ENCODE measurements at places on chromosomes 12 and 14.
A peak's percentile ranks its signal among the peaks of the same experiment; 100 is the strongest.

DNA sequence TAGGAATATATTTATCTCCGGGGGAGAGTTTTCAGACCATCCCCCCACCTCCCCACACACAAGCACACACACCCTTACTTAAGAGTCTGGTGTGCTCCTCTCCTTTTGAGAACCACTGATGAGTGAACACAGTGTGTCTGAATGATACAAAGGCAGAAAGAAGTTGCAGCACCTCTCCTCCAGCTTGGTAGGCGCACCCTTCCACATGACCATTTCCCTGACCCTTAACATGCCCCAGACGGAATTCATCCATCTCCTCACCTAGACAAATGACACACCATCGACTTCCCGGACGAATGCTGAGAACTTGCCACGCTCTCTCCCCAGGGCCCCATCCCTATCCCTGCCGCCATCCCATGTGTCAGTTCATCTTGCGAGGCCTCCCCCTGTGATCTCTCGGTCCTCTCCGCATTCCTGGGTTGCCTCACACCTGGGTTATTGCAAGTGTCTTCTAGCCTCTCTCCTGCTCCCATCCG is 3.9 kb downstream of the TNFRSF1A start:
- no peak for DNase-seq

- no peak for DNase-seq
Measured at GRCh38 chr12:124774054-124774461, 89.6 kb downstream of the SCARB1 start.

DNA sequence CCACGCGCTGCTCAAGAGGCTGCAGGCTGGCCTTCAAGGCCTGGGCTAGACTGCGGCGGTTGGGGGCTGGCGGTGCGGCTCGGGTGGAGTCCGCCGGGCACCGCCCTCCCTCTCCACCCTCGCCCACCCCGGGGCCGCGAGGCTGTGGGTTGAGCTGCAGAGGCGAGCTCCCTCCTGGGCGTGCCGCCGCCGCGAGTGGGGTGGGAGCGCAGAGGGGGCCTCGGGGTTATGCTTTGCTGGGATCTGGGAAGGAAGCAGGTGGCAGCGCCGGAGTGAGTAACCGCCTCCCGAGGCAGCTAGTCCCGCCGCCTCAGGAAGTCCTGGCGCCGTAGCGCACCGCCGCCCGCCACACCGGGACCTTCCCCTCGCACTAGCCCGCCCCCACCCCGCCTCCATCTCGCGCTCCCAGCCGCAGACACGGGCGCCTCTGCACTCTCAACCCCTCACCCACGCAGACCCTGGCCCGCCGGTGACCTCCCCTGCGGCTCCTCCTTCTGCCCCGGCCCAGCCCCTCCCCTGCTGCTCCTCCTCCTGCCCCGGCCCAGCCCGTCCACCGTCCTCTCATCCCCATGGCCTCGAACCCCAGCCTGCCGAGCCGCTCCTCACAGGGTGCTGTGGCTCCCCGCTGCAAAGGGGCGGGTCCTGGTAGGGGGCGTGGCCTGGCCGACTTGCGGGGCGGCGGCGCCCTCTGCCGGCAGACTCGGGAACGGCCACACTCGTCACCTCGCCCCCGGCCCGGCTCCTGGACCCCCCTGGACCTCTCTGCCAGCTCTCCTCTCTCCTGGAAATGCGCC is 16.6 kb downstream of the TAMALIN start:
- peak; percentile 60 for DNase-seq

DNA sequence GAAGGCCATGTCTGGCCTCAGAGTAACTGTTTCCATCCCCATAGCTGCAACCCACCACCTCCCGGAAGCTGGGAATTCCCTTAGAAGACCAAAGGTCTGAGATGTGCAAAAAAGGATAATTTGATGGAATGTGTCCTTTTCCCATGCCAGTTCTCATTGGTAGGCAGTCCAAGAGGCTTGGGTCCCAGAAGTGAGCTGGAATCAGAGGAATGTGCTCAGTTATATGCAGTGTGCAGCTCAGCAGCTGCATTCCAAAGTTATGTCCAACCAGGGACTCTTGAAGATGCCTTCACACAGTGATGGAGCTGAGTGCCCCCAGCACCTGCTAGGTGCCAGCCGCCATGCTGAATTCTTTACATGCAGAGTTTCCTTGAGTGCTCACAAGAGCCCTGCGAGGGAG is 583.9 kb upstream of the TBX3 start:
- no peak for DNase-seq

DNA sequence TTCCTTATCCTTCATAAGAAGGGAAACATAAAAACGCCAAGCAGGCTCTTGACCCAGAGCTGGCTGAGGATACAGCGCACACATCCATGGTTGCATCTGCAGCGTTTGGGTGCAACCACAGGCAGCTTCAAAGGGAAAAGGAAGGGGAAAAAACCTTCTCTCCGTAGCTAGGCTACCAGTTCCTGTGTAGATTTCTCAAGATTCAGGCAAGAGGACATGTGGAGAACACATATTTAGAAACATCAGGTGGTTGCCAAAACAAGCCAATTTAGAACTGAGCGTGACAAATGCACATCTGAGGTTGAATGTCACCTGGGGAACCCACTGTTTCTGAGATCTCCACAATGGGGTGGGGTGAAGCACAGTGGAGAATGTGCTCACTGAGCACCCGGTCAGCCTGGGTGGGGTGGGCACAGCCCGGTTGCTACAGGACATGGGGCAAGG is 78.3 kb upstream of the BDKRB2 start:
- DNase-seq: no peak

GRCh38 chr12:119843100-119843499 is 34.0 kb downstream of the CIT start:
- no peak for DNase-seq

- DNase-seq: no peak
Measured at GRCh38 chr12:102061096-102061559, 663 bp downstream of the WASHC3 start.

- DNase-seq: no peak
Measured at GRCh38 chr14:51498411-51499227, 153.1 kb upstream of the FRMD6 start.

- no peak for DNase-seq
Measured at GRCh38 chr14:104665114-104665656, 24.2 kb upstream of the INF2 start.

- no peak for DNase-seq
Measured at GRCh38 chr14:102007916-102008418, 43.6 kb downstream of the DYNC1H1 start.

DNA sequence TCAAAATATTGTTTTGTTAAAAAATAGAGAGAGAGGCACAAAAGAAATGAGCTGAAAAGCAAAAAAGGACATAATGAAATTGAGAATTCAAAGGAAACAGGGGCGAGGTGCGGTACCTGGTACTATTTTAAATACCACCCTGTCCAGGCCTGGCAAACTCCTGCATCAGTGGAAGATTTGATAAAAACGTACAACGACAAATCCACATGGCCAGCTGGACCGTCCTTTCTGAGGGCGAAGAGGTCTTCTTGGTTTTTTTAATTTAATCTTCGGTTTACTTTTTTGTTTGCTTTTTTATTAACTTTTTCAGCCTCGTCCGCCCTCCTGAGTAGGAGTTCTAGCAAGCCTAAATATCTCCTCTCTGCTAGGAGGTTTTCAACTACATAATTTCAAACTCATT is 11.9 kb downstream of the BCL11B start:
- no peak for DNase-seq

DNA sequence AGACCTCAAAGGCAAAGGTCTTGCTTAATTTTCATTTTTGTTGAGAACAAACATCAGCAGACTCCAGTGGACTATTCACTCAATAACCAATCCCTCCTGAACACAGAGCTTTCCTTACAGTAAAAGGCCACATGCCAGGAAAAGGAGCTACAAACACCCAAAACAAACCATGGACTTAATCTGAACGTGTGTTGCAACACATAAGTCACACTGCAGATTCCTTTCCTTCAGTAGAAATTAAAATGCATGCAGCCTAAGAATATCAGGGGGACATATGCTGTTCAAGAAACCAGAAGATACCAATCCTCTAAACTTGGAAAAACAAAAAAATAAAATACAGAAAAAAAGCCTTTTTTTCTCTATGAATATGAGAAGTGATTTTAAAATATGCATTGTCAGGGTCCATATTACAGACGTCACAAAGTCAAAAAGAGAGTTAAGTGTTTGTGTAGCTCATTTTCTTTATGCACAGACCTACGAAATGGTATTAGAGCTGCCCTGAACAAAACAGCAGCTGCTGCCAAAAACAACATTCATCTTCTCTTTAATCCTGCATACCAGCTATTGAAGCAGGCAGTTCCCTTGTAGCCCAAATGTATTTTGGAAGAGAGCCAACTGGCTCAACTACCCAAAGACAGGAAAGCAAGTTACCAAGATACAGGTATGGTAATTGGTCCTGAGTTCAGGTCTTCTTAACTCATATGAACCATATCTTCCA is 26.2 kb downstream of the KITLG start:
- no peak for DNase-seq

DNA sequence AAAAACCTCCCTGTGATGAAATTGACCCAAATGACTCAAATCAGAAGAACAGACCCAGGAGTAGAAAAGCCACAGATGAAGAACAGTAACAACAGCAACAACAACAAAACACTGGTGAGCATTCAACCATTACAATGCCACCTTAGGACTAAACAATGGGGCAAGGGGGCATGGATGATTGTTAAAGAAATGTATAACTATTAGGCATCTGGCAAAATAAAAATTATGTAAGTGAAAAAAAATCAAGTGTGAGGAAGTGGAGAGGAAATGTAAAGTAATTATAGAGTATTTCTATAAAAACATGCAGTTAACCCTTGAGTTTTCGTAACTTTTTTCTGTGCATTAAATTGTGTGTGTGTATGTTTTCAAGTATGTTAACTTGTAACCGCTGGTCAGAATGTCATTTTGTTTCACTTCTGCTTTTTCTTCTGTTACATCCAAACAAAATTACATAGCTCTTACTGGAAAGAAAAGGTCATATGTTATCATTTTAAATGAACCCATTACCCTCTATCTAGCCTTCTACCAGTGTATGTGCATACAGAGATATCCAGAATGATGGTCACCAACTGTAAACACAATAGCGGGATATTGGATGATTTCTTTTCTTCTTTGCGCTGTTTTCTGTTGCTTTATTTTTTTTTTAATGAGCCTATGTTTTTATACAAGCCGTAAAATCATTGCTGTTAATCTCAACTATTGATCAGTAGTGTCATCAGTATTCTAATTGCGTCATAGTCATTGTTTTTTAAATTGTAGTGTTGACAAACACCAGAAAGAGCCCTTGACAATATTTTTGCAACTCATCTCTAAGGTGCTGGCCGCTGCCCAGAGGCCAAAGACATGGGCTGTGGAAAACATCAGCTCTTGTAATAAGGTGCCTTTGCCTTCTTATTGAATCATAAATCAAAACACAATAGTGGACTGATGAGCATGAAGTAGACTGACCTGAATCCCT is 170.6 kb downstream of the CRADD start:
- no peak for DNase-seq

GRCh38 chr12:29157486-29157946 is 8.4 kb downstream of the FAR2 start:
- DNase-seq: no peak

DNA sequence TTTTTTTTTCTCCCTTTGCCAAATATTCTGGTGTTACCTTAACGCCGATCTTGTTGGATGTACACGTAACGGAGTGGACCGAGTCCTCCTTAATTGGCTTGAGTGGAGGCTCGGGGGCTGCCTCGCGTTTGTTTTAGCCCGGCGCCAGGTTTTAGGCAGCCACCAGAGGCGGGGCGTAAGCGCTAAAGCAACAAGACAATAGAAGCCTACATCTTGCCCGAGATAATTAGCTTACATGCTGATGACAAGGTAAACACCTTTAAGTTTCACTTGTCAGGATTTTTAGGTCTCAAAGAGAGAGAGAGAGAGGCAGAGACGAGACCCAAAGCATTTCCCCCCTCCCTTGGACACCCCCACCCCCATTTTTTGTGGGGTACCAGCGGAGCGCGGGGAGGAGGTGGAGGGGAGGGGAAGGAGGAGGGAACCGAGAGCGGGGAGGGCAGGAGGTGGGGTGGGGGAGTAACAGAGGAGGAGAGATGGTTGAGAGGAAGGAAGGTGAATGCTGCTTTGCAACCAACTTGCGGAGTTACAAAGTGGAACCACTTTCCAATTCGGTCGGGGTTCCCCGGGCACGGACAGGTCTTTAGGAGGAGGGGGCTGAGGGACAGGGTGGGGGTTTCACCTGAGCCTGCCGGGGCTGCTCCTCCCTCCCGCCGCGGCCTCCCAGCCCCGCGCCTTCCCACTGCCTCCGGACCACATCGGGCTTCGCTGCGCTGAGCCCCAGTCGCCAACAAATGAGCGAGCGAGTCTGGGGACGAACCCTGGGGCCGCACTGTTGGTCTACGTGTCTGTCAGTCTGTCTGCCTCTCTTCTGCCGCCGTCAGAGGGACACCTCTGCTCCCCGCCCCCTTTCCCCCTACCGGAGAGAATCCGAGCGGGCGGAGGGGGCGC is at the start of gene NKX2-1:
Gene NKX2-1 (minus strand): TSS at position 802 of the 891 bp plus-strand sequence. CDS start 103 bp downstream, at position 699.
- no peak for DNase-seq

- no peak for DNase-seq
Measured at GRCh38 chr12:117552971-117553370, 191.5 kb upstream of the NOS1 start.

DNA sequence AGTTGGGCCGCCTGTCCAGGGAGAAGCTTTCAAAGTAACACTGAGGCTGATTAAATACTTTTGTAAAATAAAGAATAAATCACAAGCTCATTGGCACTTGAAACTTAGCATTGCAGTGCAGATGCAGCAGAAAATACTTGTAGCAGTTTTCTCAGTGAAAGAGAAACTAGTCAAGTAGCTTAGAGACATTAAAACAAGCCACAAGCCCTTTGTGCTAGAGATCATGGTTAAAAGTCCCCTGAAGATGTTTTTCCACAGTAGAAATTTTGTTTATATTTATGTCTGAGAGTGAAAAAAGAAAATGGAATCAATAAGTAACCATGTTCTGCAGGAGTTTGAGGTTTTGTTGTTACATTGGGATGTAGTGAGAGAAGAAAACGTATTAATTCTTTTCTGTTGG is 5.9 kb downstream of the PSEN1 start:
- DNase-seq: no peak

DNA sequence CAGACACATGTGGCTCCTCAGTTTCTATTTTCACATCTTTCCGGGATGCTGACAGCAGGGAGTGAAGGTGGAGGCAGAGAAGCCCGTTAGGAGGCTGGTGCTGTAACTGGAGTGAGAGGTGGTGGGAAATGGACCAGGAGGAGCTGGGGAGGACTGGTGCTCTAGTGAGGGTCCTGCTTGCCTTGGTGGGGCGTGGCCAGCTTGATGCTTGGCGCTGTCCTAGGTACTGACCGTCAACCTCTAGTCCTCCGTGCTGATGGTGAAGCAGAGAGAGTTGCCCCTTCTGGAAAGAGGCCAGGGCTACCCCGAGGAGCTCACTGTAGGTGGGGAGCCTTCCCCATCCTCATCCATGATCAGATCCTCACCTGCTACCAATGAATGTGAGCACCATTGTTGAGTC is 1.4 kb downstream of the TRMT61A start:
- DNase-seq: no peak

GRCh38 chr14:47678993-47679392 is 3.6 kb upstream of the MDGA2 start:
- DNase-seq: no peak

DNA sequence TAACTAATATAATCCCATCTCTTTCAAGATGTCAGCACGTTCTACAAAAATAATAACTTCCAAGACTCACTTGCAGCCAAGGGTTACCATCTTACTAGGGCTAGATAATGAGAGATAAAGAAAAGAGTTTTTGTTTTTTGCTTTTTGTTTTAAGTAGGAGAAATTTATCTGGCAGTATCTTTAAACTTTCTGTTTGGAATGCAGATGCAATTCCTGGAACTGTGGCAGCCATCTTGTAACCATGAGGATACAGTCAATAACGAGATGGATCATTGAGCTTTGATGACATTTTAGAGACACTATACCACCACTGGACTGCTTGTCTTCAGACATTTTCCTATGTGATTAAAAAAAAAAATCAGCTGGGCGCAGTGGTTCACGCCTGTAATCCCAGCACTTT is 171.2 kb upstream of the ARID2 start:
- no peak for DNase-seq
